ENCODE measurements at places on chromosomes 4 and X. TPM values are rescaled to one million over a fixed set of nuclear protein-coding genes. Genes with fewer than 3 reads are reported as not detected.

CWH43 gene
- total RNA-seq, result 0.12 TPM

CCDC120 gene
- 0.11 TPM for total RNA-seq

MAGEB17 gene
- not detected for total RNA-seq

TMEM150C gene
- 0.44 TPM for total RNA-seq

VSIG1 gene
- total RNA-seq, result not detected

CT55 gene
- total RNA-seq, result not detected

CDX4 gene
- total RNA-seq, result not detected

VSIG4 gene
- not detected for total RNA-seq

ELF4 gene
- 10.4 TPM for total RNA-seq

FAAH2 gene
- not detected for total RNA-seq

SULT1B1 gene
- 0.12 TPM for total RNA-seq

PDGFRA gene
- 152 TPM for total RNA-seq

MAGEA4 gene
- total RNA-seq, result not detected

NDST3 gene
- not detected for total RNA-seq

CAPN6 gene
- under 0.01 TPM for total RNA-seq

SPARCL1 gene
- 0.22 TPM for total RNA-seq

STIM2 gene
- total RNA-seq, result 12.6 TPM

LUZP4 gene
- not detected for total RNA-seq

ERVMER34-1 gene
- under 0.01 TPM for total RNA-seq

MTMR8 gene
- 0.11 TPM for total RNA-seq

STOX2 gene
- 0.12 TPM for total RNA-seq

STATH gene
- total RNA-seq, result not detected

ANAPC4 gene
- total RNA-seq, result 27.6 TPM

SHROOM2 gene
- 0.75 TPM for total RNA-seq

IL1RAPL2 gene
- total RNA-seq, result 0.11 TPM

RP2 gene
- total RNA-seq, result 30.4 TPM

DGKK gene
- not detected for total RNA-seq

MAGEA10 gene
- not detected for total RNA-seq

TMEM184C gene
- total RNA-seq, result 42.7 TPM

TMPRSS11B gene
- total RNA-seq, result not detected

EXOC1L gene
- not detected for total RNA-seq

GRPR gene
- total RNA-seq, result not detected

CDS1 gene
- total RNA-seq, result 0.37 TPM

VGLL1 gene
- total RNA-seq, result not detected

KCND1 gene
- 0.33 TPM for total RNA-seq

Data from uterine smooth muscle cell (primary cell).